ENCODE measurements at places on chromosomes 12 and 14.

- no peak for DNase-seq
These were observed 208.6 kb downstream of the MED13L start for GRCh38 chr12:116068853-116069252.

GRCh38 chr12:26156201-26156871 lies 31.5 kb upstream of the BHLHE41 start:
- no peak for DNase-seq

DNA sequence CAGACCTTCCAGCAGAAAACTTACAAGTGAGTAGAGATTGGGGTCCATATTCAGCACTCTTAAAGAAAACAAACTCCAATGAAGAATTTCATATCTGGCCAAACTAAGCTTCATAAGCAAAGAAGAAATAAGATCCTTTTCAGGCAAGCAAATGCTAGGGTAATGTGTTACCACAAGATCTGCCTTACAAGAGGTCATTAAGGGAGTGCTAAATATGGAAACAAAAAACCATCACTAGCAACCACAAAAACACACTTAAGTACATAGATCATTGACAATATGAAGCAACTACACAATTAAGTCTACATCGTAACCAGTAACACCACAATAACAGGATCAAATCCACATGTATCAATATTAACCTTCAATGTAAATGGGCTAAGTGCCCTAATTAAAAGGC lies 47.1 kb upstream of the CLEC14A start:
- DNase-seq: no peak

DNA sequence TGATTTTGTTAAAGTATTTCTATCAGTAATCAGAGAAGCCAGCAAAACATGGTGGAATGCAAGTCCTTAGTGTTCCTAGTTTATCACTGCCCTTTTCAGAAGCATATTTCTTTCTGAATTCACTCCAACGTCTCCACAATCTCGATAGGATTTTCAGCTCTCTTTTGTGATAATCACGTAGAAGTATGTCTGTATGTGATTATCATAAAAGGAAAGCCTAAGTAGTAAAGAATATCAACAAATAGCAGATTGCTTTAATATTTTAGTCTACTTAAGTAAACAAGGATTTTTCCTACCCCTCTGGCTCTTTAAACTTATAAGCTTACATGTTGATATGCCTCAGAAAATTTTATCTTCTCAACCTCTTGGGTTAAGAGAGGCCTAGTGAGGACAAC lies 147.4 kb upstream of the NUDT4 start:
- DNase-seq: no peak

DNA sequence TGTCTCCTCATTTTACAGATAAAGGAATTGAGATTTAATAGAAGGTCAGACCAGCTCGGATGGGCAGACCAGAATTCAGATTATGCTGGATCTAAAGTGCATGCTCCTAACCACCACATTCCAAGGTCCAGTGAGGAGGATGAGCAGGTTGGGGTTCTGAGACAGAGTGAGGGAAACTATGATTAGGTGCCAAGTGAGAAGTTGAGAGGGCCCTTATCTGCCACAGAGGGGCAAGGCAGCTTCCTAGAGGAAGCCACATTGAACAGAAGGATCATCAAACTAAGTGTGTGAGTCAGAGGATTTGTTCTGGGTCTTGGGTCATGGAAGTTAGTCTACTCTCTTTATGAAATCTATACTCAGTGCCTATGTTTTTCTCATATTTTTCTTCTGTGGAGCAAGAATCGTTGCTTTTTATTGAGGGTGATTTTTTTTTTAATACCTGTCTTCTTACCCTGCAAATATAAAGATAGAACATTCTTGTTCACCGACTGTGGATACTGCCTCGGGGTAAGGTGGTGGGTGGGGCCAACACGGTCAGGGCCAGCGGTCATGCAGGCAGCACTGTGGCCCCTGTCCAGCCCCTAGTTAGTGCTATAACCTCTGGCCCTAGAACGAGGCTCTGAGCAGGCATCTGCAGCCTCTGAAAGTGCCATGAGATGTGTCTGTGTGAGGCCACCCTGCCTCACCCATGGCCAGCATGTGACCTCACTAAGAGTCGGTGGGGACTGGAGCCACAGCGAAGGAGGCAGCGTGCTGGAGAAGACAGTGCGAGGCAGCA lies 55.6 kb upstream of the PTHLH start:
- DNase-seq: no peak

DNA sequence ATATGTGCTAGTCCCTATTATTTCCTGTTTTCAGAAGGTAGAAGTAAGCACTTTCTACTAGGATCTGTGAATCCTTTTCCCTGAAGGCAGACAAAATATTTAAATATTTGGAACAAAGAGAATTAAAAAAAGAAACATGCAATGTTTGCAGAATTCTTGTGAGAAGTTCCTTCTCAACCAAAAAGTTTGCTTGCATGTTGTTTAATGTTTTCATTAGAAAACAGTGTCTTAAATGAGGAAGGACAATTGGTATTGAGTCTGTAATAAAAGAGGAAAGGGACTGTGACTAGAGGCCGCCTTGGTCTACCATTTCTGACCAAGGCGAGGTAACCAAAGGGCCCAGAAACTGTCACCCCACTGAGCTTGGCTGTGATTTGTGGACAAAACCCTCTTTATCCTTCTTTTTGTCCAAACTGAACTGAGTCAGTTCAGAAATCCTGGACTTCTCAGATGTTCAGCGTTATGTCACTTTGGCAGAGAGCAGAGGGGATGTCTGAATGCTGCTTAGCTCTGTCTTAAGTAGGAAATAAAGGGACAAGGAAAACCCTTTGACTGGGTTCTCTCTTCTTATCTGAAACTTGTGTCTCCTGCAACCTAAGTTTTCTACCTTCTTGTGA lies 129.8 kb upstream of the CPM start:
- DNase-seq: no peak

GRCh38 chr14:100902295-100903133 lies 1.0 kb downstream of the RTL1 start:
- no peak for DNase-seq

DNA sequence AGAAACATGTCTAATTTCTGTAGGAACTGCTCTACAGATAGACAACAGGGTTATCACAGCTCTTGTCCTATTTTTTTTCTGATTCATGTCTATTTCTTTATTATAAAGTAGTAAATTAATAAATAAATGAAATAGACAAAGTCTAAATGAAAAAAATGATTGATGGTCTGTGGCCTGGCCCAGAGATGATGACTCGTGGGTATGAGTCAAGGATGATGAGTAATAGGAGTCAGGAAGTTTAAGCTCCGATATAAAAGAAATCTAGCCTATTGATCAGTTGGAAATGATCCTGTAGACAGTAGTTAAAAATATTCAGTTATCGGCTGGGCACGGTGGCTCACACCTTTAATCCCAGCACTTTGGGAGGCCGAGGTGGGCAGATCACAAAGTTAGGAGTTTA lies 90.6 kb upstream of the RTL1 start:
- DNase-seq: no peak

Measured in stimulated activated CD4-positive, alpha-beta T cell treated with anti-CD3 and anti-CD28 coated beads, Interleukin-12 subunit alpha, Interleukin-12 subunit beta, amount 100 ng/mL, for 4 hours (primary cell).